Inflammatory macrophage treated with lipopolysaccharide for 4 hours (primary cell): ENCODE measurements at places on chromosomes 2 and 18.

DNA sequence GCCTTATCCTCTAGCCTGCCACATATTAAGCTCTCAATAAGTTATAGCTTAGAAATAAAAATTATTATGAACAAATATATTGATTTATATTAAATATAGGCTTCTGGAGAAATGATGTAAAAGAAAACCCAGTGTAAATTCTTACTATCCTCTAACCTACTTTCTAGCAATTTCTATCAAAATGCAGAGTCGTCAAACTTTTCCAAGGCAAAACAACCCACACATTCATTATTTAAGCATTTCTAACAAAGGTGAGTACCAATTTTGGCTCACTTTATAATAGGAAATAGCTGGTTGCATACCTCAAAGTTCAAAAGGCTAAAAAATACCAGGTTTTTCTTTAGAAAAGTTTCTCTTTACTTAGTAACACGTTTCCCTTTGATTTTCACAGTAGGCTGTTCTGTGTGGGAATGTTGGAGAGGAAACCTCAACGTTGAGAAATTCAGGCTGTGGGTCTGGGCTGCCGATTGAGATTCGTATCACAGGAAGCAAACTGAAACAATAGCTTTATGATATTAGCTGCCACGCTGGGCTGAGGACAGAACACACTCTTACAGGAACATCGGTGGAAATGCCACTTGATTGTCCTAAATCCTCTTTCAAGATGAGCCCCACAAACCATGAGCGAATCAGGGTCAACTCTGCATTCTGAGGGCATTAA is 53.0 kb downstream of the EPAS1 start:
- DNase-seq: no peak

- DNase-seq: peak; percentile 53
These were observed 11.9 kb downstream of the MREG start for GRCh38 chr2:216001216-216002100.

DNA sequence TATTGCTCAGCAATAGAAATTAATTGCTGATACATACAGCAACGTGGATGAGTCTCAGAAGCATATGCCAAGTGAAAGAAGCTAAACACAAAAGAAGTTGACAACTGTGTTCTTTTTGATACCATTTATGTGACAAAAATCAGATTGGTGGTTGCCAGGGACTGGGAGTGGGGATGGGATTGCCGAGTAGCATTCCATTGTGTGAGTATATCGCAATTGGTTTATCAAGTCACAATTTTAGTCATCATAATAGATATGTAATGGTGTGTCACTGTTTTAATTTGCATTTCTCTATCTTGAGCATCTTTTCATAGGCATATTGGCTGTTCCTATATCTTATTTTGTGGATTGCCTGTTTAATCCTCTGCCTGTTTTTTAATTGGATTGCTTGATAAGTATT is 20.9 kb downstream of the STRADB start:
- DNase-seq: no peak

DNA sequence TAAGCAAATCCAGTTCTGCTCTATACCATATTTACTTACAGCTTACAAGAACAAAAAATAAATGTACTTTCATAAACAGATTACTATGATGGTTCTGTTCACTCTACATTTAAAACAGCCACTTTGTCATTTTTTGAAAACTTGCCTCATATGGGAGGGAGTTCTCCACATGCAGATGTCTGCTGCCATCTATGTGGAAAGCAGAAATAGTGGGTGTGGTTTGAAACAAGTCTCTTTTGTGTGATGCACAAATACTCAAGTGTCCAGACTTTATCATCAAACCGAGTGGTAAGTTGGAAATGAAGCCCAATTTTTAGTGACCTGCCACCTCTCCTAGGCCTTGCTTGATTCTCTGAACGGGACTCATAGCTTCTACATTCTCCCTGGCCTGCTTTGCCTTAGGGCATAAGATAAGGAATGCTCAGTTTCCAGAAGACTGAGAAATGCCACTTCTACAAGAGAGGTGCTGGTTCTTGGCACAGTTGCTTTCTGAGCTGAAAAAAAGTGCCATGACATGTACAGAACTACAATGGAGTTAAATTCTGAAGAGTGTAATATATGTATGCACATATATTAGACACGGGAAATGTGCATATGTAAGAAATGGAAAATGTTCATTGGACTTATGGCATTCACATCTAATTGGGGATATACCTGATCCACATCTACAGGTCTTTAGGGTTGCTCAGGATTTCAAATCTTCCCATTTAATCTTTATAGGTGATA is 221.0 kb downstream of the SLC8A1 start:
- DNase-seq: no peak

DNA sequence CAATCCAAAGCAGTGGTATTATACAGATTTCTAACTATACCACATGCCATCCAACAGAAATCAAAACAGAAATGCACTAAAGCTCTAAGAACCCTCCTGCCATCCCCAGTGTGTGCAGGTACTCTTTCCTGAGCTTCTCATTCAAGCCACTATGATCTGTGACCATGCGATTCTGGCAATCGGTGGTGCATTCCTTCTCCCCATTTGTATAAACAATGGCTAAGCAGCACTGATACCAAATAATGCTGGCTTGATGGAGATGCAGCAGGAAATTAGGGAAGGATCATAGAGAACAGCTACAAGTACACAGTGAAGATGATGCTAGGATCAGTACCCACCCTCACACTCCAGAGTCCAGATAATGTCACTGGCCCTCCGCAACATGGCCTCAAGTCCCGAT is 51.8 kb downstream of the PPP4R1 start:
- DNase-seq: no peak

DNA sequence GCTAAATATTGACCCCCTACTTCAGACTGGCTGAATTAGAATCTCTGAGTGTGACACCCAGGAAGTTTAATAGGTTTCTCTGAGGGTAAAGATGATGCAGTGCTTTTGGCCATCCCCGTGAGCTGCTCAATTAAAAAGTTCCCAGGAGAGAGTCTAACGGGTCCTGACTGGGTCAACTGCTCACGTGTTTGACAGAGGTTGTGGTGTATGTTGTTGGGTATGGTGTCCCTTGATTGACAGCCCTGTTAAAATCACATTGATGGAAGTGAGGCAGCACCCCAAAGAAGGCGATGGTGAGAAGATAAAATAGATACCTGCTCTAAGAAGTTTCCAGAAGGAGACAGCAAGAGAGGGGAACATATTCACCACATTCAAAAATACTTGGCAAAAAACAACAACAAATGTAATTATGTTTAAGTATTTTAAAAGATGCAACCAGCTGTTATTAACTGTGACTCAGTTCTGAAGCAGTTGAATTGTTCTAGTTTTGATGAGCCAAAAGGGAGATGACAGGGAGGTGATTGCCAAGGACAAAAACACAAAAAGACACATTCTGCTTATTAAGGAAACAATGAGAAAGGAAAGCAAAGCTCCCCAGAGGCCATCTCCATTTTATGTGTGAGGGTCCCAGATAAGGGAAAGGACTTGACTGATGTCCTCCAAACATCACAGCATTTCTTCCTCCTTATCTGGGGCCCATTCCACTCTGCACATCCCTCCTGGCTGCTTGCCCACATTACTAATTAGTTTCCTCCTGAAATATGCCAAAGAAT is 11.5 kb upstream of the GMCL1 start:
- DNase-seq: no peak

DNA sequence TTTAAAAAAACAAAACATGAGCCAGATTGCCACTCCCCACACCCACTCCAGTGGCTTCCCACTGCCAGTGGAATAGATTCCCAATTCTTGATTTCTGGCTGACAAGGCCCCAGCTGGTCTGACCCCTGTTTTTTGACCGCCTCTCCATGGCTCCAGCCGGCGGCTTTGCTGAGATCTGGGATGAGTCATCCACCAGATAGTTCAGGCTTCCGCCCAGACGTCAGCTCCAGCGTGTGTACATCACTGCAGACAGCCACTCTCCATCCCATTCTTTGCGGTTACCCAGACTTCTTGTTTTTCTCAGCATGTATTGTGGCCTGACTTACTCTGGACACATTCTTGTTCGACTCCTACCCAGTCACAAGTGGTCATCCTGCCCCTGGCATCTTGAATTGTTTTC is 227.9 kb downstream of the GBX2 start:
- no peak for DNase-seq

DNA sequence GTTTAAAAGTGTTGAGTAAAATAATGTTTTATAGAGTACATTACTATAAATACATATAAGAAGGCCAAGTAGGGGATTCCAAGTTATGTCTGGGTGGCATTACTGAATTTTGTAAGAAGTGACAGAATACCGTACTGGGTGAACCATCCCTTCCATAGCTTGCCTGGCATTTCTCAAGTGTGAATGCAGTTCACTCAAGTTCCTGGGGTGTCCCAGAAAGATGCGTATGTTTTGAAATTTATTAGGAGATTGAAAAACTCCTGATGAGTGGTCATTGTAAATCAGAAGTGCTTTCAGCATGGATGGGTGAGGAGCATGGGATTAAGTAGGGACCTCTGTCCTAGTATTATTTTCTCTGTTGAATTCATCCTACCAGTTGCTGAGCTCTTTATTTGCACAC is 103.2 kb downstream of the VAPA start:
- peak; percentile 49 for DNase-seq

DNA sequence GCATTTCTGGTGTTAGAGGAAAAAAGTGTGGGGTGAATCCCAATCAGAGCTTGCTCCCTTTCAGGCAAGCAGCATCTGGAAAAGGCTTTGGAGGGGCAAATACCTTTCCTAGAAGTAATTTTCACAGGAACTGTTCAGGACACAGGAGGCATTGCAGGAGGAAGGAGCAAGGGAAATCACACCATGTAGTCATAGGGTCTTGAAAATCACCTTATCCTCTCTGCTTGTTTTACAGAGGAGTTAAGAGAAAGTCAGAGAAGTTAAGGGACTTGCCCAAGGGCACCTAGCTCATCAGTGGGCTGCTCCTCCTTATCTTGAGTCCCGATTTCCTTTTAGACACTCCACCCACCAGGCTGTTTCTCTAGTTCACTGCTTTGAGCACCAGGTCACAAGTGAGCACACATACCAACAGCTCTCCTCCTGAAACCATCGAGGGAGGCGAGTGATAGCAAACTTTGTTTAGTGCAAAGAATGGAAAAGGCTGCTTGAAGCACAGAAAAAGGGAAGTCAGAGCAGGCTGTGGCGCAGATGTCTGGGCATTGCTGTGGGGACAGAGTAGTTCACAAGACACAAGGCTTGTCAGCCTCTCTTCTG is 89.2 kb upstream of the CXCR4 start:
- peak; percentile 47 for DNase-seq

DNA sequence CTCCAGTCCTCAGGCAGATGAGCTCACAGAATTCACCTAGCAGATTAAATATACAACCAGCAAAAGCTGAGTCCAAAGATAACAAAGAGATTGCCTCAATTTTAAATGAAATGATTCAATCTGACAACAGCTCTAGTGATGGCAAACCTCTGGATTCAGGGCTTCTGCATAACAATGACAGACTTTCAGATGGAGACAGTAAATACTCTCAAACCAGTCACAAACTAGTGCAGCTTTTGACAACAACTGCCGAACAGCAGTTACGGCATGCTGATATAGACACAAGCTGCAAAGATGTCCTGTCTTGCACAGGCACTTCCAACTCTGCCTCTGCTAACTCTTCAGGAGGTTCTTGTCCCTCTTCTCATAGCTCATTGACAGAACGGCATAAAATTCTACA is 86.0 kb downstream of the PTRHD1 start:
- no peak for DNase-seq

GRCh38 chr18:77004555-77005380 is 127.8 kb downstream of the MBP start:
- DNase-seq: peak; percentile 62

- DNase-seq: no peak
These were observed 228.3 kb downstream of the PTGR3 start for GRCh38 chr18:74980669-74981068.

GRCh38 chr2:85503851-85504777 is 34.9 kb upstream of the MAT2A start:
- no peak for DNase-seq

- peak; percentile 51 for DNase-seq
These were observed 304.0 kb downstream of the LPIN1 start for GRCh38 chr2:12050396-12050795.

GRCh38 chr2:120395221-120396012 is 49.5 kb downstream of the INHBB start:
- DNase-seq: no peak

GRCh38 chr2:233996461-233996860 is 54.0 kb upstream of the SPP2 start:
- no peak for DNase-seq

GRCh38 chr2:166344286-166345113 is 31.2 kb downstream of the SCN9A start:
- DNase-seq: peak; percentile 6

DNA sequence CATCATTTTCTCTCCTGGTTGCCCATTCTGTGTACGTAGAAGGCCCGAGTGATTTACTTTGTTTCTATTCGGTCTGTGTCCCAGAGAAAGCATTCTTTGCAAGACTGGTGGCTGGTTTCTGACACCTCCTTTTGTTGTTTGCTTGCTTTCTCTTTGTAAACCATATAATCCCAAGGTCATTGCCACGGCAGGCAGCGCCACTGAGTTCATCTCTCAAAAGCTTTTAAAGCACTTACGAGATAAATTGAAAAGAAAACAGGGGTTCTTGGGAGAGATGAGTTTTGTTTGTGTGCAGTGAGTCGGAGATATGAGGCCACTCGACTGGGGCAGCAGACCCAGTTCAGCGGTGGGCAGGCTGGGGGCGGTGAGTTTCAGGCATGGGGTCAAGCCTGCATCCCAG is 137.6 kb downstream of the NCK2 start:
- DNase-seq: no peak

DNA sequence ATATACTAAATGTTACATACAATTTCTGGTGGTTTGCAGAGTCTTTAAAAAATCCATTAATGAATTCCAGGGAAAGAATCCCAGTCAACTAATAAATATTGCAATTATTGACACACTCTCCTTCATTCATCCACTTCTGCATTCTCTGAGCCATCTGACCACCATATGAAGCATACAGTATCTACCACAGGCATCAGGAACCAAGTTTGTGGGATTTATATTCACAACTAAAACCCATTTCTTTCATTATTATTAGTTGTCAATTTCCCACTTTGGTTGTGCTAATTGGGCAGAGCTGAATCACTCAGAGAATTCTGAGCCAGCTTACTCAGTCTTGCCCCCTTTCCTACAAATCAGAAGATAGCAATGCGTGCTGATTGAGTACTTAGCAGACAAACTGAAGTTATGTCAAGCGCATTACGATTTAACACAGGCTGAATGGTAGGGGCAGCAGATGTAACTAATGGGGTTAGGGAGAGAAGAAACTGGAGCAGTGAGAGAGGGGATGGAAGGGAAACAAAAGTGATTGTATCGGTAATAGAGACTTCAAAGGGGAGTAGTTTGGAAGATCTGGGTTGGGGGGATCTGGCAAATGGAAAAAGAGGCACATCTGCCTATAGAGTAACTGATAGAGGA is 52.3 kb downstream of the ZEB2 start:
- DNase-seq: no peak

DNA sequence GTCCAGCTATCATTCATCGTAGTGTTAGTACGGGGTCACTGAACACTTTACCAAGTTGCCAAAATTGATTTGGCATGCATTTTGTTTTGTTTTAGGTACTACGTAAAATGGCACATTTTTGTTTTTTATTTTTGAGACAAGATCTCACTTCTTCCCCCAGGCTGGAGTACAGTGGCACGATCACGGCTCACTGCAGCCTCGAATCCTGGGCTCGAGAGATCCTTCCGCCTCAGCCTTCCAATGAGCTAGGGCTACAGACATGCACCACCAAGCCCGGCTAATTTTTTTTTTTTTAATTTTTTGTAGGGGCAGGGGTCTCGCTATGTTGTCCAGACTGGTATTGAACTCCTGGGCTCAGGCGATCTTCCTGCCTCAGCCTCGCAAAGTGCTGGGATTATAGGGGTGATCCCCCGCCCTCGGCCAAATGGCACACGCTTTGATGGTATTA is 786 bp downstream of the TAF1B start:
- peak; percentile 49 for DNase-seq
